Cerebellum (tissue), 4 donors: ENCODE measurements at places on chromosomes 2 and 18. TPM values are rescaled to one million over a fixed set of nuclear protein-coding genes. Genes with fewer than 3 reads are reported as not detected.

- DNase-seq: no peak
Observed at GRCh38 chr2:39629646-39630045, 36.1 kb upstream of the TMEM178A start.

DNA sequence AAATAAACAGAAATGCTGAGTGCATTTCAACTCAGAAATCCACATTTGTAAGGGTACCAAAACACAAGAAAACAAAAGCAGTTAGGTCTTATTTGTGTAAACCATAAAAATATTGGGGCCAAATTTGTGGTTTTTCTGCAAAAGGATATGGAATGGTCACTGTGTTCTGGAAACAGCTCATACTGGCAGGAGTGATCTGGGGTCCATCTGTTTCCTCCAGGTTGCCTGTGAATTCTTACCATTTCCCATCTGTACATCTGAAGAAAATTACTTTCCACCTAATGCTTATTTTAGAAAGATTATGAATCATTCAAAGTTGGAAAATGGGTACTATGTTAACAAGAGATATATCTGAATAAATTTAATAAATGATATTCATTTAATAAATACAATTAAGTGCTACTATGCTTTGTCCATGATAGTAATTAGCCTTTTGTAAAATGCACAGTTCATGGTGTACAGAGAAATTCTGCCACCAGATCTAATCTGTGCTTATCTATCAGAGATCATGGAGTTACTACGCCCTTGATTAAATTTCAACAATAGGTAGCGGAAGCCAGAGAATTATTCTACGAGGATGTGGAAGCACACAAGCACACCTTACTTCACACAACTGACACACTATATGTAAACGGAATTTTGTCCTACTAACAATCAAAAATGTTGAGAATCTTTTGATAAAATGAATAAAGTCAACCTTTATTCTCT, 10.9 kb downstream of the ALS2 start:
- peak; percentile 79 for DNase-seq

GRCh38 chr2:214649440-214650205, 159.9 kb downstream of the BARD1 start:
- DNase-seq: no peak

The PCARE gene
- 1.5 TPM for total RNA-seq

The EVX2 gene
- total RNA-seq: 0.73 TPM

The TMEM247 gene
- total RNA-seq: not detected
